HT-29 (cell line): ENCODE measurements at places on chromosomes 13 and 19. TPM values are rescaled to one million over a fixed set of nuclear protein-coding genes. Genes with fewer than 3 reads are reported as not detected.

- DNase-seq = no peak
Observed at GRCh38 chr19:34256835-34257558, 2.6 kb downstream of the GARRE1 start.

The SYT5 gene
- 0.71 and 1.5 TPM in 2 replicates for total RNA-seq

GRCh38 chr13:93603043-93603442 is 376.4 kb downstream of the GPC6 start:
- DNase-seq = no peak

The RFXAP gene
- total RNA-seq = 1.7 and 2.0 TPM in 2 replicates

The NDUFB7 gene
- 482 and 492 TPM in 2 replicates for total RNA-seq

- DNase-seq = no peak
Observed at GRCh38 chr13:26762745-26763345, 2.3 kb upstream of the GPR12 start.

GRCh38 chr13:61774903-61775302 is 359.3 kb upstream of the PCDH20 start:
- DNase-seq = no peak

The MED29 gene
- total RNA-seq = 59.7 and 64.3 TPM in 2 replicates

- DNase-seq = peak; percentile 61
Observed at GRCh38 chr19:58511353-58512208, at the start of gene SLC27A5. Gene SLC27A5, minus strand, starts transcription at chr19:58511992. Its CDS starts 37 bp downstream, at chr19:58511955.

The SIGLEC11 gene
- total RNA-seq = not detected in 2 replicates

- DNase-seq = no peak
Observed at GRCh38 chr19:1356508-1356865, 27.2 kb upstream of the NDUFS7 start.

The CD37 gene
- not detected in 2 replicates for total RNA-seq
